ENCODE measurements at places on chromosomes 11 and 22.

DNA sequence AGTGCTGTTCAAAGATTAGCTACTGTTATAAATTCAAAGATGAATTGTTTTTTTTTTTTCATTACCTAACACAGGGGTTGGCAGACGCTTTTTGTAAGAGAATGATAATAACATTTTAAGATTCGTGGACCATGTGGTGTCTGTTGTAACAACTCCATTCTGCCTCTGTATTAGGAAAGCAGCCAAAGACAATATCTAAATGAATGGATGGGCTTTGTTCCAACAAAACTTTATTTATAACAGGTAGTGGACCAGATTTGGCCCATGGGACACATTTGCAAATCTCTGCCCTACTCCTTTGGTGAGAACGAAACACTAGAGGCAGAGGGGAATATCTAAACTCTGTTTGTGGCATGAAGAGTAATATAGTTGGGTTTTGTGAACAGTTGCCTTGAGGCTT lies 83.6 kb upstream of the BLID start:
- no peak for DNase-seq

DNA sequence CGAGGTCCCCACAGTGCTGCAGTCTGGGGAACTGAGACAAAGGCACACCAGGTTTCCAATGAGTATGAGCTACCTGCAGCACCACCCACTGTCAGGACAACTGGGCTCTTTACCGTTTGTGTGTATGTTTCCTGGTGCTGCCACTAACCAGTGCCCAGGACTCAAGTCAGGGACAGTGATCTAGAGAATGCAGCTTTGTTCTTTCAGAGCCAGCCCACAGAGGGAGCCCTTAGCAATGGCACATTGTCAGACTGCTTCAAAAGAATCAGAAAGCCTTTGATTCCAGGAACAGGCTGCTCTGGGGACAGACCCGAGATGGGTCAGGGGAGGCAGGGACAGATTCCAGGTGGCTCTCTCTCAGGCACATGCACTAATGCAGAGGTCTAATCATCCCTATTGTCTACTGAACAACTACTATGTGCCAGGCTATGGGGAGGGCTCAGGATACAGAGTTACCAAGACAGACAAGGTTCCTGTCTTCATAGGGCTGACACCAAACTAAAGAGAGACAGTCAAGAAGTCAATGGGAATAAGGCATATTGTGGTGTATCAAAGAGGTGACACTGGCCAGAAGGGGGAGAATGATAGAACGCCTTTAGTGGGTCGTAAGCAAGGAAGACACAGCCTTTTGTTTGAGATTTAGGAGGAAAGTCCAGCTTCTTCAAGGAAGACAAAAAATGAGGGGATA lies 103.7 kb downstream of the VPREB1 start:
- DNase-seq: no peak

DNA sequence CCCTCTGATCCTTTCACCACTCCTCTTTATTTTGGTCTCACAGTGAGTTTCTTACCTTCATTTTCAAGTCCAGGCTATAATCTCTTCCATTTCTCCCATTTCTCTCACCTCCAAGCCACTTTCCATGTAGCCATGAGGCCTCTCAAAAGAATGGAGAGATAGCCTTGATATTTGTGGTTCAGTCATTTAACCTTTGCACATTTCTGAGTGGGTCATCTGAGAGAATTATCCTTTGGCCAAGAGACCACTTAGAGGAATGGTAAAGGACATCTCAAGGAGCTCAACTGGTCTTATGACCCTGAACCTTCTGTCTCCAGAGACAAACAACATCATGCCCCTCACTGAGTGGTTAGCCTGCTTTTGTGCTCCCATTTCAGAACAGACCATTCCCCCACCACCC lies 121.1 kb downstream of the KIRREL3 start:
- DNase-seq: no peak

- no peak for DNase-seq
Measured at GRCh38 chr22:24207264-24208011, 26.2 kb downstream of the SUSD2 start.

- DNase-seq: no peak
Measured at GRCh38 chr11:65886826-65887722, 1.2 kb downstream of the FIBP start.

- no peak for DNase-seq
Measured at GRCh38 chr11:8392166-8392565, 128.5 kb upstream of the LMO1 start.

DNA sequence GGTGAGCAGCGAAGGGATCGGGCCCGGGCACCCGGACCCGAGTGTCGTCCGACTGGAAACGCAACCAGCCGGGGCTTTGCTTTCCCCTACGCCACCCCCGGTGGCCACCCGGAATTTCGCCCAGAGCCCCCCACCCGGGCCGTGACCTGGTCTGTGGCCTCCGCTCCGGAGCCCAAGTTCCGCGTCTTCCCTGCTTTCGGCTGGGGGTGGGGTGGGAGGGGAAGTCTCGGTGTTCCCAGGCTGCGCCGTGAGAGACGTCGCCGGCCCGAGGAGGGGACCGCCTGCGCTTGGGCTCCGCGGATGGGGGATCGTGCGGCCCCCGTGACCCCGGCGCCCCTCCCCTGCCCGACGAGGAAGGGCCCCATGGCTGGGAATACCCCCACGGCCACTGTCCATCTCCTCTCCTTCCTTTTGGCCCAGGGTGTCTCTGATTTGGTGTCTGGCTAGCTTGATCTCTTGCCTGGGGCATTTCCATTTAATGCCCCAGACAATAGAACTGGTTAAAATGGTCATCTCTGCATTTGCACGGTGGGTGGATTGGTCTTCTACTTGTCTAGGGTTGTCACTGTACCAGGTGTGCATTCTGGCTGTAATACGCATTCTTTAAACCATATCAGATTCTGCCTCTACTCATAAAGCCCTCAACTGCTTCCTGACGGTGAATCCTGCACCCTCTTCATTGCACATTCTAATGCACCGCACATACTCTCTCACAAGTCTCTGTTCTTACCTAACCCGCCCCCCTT lies 789 bp downstream of the SIK2 start:
- peak; percentile 30 for DNase-seq

DNA sequence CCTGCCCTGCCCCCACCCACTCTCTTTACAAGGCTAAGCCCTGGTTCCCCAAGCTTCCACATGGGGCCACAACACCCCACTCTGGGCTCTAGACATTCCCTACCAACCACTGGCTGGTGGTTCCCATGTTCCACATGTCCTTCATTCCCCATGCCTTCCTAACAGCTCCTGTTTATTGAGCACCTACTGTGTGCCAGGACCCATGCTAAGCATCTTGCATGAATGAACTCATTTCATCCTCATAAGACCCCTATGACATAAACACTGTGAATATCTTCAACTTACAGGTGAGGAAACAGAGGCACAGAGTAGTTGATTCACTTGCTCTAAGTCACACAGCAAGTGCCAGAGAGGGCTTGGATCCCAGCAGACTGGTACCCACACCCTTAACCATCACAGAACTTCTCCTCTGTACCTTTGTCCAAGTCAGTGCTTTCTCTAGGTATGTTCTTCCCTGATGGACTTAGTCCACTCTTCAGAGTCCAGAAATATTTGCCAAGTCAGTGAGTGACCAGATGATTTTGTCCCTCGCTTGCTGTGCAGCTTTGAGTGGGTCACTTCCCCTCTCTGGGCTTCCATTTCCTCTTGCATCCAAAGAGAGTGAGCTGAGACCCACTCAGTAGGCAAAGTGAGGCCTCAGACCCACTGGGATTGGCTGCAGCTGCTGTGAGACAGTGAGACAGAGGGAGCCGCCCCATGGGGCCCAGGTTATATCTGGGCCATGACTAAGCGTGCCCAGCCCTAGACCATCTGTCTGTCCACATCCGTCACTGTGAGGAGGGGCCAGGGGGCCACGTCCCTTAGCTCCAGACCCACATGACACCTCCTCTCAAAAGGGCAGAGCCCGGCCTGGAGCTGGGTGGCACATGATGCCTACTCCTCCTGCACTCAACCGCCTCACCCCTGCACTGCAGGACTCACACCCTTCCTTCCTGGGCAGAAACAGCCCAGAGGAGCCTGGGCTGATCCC lies 132.4 kb downstream of the MN1 start:
- no peak for DNase-seq

DNA sequence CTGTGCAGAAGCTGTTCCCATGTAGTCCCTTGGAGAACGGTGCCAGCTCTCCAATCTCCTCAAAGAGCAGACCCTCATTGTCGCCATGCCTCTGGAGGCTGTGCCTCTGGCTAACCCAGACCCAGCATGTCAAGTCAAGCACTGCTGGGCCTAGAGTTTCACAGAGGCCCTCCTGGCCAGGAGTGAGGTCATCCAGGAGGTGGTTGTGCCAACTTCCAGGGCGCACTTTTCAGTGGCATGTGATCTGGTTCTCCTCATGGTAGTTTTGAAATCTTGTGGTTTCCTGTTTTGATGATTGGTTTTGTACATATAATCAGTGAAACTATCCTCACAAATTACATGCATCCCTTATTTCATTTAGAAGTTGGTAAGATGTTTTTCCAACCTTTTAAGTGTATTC lies 78.9 kb downstream of the PPFIBP2 start:
- no peak for DNase-seq

DNA sequence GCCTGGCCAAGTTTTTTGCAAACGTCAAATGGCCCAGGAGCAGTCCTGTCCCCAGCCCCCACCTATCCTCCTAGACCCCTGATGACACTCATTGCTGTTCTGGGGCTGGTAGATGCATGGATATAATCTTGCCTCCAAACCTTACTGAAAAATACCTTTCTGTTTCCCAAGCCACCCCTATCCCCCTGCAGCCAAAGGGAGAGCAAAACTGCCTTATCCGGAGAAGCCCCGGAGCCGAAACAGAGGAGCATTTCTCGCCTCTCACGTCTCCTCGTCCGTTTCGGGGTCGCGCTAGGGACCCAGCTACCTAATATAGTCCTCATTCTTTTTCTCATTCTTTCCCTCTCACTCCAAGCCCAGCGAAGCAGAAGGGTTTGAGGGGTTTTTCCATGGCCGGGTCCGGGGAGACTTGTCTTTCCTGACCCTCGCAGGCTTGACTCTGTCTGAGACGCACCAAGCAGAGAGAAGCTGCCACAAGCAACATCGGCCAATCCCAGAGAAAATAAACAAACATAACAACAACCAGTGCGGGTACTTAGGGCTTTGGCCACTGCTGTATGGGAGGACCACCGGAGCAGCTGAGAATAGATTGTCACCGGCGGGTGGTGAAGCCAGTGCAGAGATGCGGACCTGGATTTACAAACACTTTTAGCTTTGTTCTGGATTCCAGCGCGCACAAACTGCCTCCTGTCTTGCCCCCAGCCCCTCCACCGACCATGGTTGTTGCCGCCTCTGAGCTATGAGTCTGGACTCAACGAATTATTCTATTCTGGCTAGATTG lies 1.6 kb downstream of the BSX start:
- DNase-seq: no peak

GRCh38 chr22:41364233-41364632 lies 17.5 kb upstream of the TEF start:
- DNase-seq: no peak

GRCh38 chr11:2836315-2837095 lies 49.1 kb downstream of the CDKN1C start:
- DNase-seq: no peak

DNA sequence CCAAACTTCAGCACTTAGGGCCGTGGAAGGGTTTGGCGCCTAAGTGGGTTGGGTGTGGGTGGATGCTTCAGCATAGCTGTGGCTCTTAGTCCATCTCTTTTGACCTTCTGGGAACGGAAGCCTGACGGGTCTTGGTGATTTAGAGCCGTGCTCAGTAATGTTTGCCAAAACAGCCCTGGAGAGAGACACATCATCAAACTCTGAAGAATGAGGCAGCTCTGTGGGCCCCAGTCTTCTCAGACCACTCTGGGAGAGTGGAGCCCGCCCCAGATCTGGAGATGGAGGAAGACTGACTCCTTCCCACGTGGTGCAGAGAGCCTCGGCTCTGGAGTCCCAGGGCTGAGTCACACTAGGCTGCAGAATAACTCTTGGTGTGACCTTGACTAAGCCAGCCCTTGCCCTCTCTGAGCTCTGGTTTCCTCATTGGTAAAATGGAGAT lies 168.9 kb downstream of the C11orf91 start:
- DNase-seq: no peak
